Lower leg skin (tissue), 4 donors: ENCODE measurements at places on chromosomes 2 and 18. TPM values are rescaled to one million over a fixed set of nuclear protein-coding genes. Genes with fewer than 3 reads are reported as not detected.
A peak's percentile ranks its signal among the peaks of the same experiment; 100 is the strongest.

The EFEMP1 gene
- total RNA-seq = 107 TPM

DNA sequence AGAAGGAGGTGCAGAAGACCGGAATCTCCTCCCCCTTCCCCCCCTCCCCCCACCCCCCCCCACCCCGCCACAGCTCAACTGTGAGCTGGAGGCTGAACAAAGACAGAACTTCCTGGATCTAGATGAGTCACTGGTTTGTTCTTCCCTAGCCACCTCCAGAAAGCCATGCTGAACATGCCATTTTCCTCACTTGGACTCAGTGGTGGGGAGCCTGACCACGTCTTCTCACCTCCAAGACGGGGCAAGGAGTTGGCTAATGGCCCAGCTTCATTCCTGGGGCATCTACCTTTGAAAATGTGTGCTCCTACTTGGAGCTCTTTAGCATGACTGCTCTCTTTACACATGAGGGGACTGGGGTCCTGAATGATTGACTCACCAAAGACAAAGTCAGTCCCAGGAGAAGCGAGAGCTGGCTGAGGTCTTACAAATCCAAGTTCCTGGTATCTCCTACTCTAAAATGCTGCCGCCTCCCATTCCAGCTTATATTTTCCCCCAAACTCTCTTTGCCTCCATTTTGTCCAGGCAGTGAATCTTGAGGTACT lies 22.6 kb upstream of the FZD5 start:
- DNase-seq = no peak

DNA sequence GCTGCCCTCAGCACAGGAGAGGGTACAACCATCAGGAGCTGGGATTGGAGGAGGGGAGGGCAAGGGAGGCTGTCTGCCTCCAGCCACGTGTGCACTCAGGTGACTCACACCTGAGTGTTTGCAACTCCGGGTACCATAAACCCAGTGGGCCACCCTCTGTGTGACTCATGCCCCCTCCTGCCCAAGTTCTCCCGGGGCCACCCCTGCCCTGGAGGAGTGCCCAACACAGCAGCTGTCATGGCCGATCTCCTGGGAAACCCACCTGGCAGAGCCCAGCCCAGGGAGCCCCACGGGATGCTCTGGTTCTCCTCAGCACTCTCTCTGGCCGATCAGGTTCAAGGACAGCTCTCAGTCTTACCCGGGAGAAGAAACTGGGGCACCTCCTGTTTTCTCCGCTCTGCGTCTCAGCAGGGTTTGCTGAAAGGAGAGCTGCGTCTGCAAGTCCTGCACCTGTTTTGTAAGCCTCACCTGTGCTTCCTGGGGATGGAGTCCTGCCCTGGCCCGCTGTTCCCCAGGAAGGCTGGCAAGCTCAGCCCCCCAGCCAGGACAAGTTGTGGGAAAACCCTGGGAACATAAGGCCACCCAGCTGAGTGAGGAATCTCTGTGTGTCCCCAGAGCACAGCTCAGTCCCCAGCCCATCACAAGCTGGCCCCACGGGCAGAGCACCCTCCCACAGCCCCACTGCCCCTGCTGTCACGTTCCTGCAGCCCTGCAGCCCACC lies 44.0 kb upstream of the UBE2F start:
- DNase-seq = no peak

The DCAF17 gene
- total RNA-seq = 14.6 TPM

DNA sequence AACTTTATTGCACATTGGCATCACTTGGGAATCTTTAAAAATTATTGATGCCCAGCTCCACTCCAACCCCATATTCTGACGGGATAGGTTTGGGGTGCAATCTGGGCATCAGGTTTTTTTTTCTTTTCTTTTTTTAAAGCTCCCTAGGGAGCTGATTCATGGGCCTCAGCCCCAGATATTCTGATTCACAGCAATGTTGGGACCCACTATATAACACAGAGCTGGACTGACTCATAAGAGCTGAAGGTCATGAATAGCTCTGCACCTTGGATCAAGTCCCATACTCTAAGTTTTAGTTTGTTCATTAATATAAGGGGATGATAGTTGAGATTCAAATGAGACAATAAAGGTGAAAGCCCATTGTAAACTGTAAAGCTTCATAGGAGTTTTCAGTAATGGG lies 191.1 kb upstream of the REV1 start:
- no peak for DNase-seq

DNA sequence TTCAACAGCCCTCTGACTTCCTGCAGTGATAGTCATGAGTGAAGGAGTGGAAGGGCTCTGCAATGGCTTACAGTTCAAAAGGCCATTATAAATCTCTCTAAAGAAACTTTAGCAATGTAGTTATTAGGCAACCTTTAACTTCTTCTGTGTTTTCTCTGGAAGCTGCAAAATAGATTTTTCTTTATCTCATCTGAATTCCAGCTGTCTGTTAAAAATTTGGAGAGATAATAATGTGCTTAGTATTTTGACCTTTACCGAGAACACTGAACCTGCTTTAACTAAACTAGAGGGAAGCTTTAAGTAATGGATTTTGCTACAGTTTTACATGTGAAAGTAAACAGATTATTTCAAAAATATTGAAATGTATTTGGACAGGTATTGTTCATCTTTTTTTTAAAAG lies 847.9 kb downstream of the ERBB4 start:
- DNase-seq = no peak

The FAP gene
- total RNA-seq = 2.8 TPM

- no peak for DNase-seq
Measured at GRCh38 chr2:85838181-85838580, 50.6 kb downstream of the ST3GAL5 start.

- DNase-seq = no peak
Measured at GRCh38 chr18:5393779-5394178, 98.3 kb upstream of the ZBTB14 start.

The TEKT4 gene
- not detected for total RNA-seq

The FAM228A gene
- not detected for total RNA-seq

GRCh38 chr2:118841450-118841827 lies 6.0 kb downstream of the EN1 start:
- peak; percentile 79 for DNase-seq

DNA sequence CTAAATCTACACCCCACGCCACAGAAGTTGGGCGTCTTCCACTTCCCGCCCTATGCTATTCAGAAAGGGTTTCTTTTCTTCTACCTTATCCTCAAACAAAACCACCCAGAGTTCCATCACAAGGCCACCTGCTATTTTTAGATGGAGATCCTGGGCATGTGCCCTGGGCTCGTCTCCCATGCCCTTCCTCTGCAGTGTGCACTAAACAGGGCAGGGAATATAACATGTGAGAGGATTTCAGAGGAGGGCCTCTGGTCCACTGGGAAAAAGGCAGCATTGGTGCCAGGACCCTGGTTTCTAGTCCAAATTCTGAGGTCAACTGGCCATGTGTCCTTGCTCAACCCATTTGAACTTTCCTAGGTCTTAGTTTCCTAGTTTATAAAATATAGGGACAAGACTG lies 320.0 kb downstream of the NCKAP5 start:
- no peak for DNase-seq

The NFATC1 gene
- 14.1 TPM for total RNA-seq

GRCh38 chr2:240564561-240565332 lies 3.5 kb upstream of the RNPEPL1 start:
- peak; percentile 11 for DNase-seq

GRCh38 chr2:204542982-204543608 lies 2.2 kb upstream of the PARD3B start:
- DNase-seq = no peak

The CD8B2 gene
- not detected for total RNA-seq

The LCT gene
- 0.03 TPM for total RNA-seq

DNA sequence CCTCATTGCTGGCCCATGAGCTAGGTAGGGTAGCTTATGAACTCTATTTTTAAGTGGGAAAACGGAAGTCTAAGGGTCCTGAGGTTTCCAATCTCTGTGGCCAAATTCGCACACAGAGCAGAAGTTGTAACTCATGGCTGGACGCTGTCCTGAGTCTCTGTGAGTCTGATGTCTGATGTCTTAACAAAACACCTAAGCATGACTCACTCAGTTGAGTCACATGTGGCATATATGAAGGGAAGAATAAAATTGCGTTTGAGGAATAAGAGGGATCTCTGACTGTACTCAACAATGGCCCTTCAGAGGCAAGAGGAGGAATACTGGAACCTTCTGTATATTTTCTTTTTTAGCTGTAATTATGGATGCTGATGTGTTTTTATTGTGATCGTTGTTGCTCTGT lies 569.7 kb downstream of the RIT2 start:
- no peak for DNase-seq

DNA sequence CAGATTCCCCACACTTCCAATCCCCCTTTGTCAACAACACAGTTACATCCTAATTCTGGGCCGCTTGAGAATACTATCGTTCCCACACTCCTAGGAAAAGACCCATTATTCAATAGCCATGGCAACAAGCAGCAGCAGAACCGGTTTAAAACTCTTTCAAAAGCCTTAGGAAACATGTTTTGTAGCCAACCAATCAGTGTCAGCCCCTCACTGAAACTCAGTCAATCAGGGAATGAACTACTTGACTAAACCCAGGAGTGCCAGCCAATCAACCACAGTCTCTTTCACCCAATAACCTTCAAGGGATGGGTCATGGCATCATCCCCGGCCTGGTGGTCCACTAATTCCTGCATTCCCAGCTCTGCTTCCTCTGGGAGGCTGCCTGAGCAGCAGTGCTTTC lies 204.8 kb upstream of the HS6ST1 start:
- DNase-seq = no peak

DNA sequence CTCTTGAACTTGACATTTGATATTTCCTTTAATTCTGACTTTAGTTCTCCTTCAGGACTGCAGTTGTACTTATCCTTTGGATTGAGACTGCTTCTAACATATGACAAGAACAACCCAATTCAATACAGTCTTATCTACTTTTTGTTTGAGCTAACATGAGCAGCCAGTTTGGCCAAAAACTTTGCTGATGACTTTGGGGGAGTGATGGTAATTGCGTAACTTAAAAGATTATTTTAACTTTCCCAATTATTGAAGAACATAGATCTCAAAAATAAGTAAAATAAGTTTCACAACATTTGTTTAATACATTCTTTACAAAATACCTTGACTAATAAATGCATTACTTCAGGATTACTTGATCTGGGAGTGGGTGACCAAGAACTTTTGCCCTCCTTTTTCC lies 1311.1 kb upstream of the NRXN1 start:
- no peak for DNase-seq

DNA sequence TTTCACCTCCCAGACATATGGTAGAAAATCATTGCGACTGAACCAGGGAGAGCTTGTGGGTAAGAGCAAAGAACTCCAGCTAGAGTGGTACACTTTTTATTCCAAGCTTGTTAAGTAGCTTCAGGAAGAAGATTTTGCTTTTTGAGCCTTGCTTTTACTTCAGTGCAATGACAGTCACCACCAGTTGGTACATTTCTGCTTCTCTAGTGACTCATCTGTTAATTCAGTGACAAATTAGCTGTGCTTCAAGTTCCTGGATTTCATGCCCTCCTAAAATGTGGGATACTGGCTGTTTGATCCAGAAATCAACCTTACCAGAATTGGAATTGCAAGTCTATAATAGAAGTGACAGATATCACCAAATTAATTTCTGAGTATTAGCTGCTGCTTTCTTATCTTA lies 117.6 kb upstream of the TTN start:
- no peak for DNase-seq

The STARD6 gene
- total RNA-seq = not detected

DNA sequence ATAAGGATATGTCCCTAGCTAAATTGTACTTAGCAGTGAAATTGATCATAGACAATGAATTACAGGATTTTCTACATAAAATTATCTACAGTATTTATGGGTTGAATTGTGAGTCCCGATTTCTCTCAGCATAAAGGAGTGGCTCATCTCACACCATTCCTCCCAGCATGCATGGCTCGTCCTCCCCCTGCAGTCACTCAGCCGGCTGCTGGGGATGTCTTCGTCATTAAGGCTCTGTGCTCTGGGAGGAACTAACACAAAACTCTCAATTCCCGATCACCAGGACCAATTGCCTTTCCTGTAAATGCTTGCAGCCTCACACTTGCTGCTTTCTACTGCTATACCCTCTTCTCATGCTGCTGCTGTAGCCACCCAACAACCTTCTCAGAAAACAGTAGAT lies 75.9 kb downstream of the TXNL1 start:
- DNase-seq = no peak

DNA sequence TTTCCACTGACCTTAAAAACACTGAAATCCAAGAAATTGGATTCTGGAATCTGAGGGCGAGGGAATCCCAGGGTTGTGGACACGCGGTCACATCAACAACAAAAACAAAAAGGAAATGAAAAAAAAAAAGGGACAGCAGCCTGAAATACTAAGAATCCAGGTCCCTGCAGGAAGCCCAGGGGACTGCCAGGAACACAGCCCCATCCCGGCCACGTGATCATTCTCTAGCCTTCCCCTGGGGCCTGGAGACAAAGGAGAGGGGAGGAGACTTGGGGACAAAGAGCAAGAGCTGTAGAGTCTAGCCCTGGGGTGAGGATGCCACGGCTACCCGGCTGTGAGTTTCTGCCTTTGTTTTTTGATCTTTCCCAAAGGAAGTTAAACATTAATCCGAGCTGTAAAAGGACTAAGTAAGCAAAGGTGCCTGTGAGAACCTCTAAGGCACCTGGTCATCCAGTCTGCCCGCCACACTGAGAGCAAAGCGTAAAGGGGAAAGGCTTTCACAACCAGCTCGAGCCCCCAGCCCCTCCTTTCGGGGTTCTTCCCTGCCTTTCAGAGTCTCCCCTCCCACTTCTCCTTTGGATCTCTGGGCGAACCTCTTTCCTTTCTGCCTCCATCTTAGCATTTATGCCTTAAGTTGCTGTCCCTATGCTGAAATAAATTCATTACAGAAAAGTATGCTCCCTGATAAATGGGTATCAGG lies 57.9 kb upstream of the MSH2 start:
- DNase-seq = peak; percentile 32

DNA sequence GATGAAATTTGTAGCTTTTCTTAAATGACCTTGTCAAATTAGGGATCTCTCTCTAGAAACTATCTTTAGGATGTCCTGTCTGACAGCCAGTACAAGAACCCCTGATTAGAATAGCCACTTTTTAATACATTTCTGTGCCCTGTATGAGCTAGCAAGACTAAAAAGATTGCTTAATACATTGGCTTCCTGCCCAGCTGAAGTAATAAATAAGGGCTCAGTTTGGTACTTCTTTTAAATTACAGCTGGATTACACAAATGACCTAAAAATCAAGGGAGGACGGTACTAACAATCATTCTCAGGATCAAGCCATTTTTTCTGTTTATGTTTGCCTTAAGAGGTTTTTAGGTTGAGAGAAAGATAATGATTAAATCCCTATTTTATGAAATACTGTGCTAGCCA lies 11.6 kb upstream of the OLA1 start:
- no peak for DNase-seq

DNA sequence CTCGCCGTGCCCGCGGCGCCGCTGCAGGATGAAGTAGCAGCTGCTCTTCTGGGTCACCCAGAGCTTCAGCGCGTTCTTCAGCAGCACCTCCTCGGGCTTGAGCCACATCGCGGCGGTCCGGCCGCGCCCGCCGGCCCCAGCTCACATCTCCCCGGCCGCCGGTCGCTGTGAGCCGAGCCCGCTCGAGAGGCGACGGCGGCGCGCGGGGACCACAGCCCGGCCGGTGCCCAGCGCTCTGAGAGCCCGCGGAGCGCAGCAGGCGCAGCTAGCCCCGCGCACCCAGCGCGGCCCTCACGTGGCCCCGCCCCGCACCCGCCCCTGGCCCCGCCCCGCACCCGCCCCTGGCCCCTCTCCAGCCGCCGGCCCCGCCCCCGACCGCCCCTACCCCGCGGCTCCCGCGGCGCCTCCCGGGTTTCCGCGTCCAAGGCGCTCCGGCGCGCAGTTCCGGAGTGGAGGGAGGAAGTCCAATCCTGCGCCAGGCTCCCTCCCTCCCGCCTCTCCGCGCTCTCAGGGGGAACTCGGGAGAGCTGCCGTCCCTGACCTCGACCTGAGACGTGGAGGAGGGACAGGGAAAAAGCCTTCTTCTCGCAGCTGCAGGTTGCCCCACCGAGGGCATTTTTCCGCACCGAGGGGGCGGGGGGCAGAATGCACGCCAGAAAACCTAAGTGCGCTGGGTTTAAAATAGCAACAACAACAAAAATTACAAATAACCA lies at the start of gene TBC1D8:
Gene TBC1D8 (minus strand): TSS at position 237 of the 713 bp plus-strand sequence. CDS start 129 bp downstream, at position 108.
- DNase-seq = peak; percentile 74
